ENCODE measurements at places on chromosomes 1 and 21.

GRCh38 chr1:26938004-26938658 lies 16.6 kb downstream of the NUDC start:
- DNase-seq: no peak

GRCh38 chr1:158830904-158831507 lies at the start of gene MNDA:
Gene MNDA (plus strand): TSS chr1:158831351. CDS start chr1:158842154, 10,803 bp downstream.
- DNase-seq: no peak

DNA sequence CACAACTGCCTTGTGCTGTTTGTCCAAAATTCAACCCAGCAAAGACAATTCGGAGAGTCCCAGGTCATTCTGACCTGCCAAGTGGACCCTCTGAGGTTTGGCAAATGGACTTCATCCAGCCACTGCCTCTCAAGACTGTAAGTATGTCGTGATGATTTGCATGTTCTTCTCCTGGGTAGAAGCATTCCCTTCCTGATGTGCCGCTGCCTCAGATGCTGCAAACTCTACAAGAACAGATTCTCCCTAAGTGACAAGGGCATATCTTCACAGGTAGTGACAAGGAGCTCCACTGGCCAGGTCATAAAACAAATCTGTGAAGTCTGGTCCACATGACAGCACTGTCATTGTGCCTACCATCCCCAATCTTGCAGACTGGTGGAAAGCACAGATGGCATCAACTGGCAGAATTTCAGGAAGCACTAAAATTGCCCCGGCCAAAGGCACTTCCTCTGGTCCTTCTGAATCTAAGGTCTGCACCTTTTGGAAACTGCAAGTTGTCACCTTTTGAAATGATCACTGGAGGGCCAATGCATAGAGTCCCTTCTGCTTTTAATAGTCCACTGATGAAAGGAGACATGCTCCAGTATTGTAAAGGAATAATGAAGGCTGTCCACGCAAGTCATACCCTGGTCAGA lies 27.4 kb downstream of the POFUT2 start:
- no peak for DNase-seq

GRCh38 chr1:110860174-110860573 lies 12.8 kb upstream of the CD53 start:
- DNase-seq: no peak

DNA sequence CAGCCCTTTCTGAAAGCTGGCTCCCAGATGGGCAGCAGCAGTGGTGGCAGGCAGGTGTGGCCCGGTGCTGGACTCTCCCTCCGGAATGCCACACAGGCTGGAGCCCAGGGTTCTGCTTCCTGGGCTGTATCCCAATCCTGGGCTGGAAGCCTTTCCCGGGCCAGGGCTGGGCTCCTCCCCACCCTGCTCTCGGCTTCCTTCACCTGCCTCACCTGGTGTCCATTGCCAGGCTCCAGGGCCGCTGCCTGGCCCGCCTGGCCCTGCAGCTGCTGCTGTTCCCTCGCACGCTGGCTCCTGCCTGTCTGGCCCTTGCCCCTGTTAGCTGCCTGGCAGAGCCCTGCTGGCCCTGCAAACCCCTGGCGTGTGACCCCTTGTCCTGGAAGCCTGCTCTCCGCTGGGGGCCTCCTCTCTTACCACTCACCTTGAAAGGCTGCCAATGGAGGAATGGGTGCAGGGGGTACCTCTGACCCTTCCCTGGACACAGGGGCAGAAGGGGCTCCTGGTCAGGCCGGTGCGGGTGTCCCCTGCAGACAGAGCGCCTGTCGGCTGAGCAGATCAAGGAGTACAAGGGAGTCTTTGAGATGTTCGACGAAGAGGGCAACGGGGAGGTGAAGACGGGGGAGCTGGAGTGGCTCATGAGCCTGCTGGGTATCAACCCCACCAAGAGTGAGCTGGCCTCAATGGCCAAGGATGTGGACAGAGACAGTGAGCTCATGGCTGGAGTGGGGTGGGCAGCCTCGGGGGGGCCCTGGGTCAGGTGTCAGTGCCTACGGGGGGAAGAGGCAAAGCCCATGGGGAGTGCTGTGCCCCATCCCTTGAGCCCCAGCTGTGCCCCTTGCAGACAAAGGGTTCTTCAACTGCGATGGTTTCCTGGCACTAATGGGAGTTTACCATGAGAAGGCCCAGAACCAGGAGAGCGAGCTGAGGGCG lies 1.1 kb downstream of the CALML6 start:
- DNase-seq: no peak

DNA sequence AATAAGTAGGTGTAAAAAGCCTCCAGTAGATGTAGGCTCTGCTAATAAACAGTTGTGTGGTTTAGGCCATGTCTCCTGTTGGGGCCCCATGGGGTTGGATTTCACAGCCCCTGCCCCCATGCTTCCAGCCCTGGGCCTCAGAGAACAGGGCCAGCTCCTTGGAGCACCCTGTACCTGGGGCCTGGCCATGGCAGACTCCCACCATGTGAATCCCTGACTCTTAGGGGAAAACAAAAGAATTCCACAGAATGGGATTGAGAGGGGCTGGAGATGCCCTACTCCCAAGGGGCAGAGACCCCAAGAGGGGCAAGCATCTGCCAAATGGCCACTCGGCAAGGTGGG lies 11.5 kb downstream of the LRP8 start:
- peak; percentile 37 for DNase-seq

DNA sequence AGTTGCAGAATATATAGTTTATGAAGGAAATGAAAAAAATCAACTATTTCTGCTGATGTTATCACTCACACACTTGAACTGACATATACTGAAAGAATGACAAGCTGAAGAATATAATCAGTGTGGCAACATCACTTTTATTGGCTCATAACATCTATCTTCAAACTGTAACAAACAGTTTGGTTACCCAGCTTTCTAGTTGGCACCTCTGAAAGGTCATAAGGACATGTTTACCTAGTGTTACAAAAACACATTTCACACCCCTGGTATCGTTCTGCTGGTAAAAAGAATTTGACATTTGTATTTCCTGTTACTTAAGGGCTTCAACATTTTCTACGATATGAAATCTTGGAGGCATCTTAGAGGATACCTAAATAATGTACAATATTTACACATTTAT lies 1267.0 kb upstream of the NCAM2 start:
- no peak for DNase-seq

GRCh38 chr1:96116731-96117130 lies 604.9 kb upstream of the PTBP2 start:
- no peak for DNase-seq

DNA sequence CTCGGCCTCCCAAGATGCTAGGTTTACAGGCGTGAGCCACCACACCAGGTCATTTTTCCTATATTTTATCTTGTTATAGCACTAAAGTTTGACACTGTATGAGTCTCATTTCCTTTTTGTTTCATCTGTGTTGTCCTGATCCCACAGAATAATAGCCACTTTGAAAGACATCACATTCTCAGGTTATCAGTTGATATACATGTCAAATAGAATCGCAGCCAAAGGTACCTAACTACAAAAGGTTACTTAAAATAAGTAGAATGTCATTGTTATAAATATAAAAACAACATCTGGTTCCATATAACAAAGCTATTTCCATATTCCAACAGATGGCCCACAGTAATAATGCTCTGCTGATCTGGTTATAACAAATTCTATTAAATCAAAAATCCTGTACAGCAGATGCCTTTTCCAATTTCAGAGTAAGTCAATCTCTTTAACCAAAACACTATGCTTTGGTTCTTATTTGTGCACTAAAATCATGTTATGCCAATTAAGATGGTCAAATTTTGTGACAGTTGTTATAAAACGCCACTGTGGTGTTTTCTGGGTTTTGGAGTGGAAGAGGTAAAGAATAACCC lies 6.0 kb downstream of the FOXJ3 start:
- DNase-seq: no peak

DNA sequence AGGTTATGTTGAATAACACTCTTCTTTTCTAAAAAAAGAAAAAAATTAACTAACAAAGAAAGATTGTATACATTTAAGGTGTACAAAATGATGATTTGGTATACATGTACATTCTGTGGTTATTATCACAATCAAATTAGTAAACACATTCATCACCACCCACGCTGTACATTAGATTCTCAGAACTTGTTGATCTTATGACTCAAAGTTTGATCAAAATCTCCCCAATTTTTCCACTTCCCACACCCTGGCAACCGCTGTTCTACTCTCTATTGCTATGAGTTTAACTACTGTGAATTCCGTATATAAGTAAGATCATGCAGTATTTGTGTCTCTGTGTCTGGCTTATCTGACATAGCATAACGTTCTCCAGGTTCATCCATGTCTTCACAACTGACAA lies 469.5 kb upstream of the CHRM3 start:
- no peak for DNase-seq

- no peak for DNase-seq
These were observed 3.9 kb upstream of the RPTN start for GRCh38 chr1:152162792-152163463.

Data from left lung (tissue), 14 donors.